ENCODE measurements at places on chromosomes 6 and 20.

- DNase-seq, result no peak
Measured at GRCh38 chr20:21286775-21287174, 16.4 kb upstream of the XRN2 start.

DNA sequence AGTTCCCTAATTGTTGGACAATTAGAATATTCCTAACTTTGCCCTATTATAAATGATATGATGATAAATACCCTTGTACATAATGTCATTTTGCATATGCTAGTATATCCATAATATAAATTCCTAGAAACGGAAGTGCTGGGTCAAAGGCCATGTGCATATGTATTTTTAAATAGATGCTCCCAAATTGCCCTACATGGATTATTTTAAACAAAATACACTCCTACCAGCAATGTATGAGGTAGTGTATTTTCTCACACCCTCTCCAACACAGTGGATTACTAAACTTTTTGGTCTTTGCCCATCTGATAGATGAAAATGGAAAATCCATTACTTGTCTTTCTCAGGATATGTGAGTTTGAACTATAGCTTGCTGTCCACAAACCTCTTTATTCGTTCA lies 385.1 kb upstream of the JARID2 start:
- DNase-seq, result no peak

DNA sequence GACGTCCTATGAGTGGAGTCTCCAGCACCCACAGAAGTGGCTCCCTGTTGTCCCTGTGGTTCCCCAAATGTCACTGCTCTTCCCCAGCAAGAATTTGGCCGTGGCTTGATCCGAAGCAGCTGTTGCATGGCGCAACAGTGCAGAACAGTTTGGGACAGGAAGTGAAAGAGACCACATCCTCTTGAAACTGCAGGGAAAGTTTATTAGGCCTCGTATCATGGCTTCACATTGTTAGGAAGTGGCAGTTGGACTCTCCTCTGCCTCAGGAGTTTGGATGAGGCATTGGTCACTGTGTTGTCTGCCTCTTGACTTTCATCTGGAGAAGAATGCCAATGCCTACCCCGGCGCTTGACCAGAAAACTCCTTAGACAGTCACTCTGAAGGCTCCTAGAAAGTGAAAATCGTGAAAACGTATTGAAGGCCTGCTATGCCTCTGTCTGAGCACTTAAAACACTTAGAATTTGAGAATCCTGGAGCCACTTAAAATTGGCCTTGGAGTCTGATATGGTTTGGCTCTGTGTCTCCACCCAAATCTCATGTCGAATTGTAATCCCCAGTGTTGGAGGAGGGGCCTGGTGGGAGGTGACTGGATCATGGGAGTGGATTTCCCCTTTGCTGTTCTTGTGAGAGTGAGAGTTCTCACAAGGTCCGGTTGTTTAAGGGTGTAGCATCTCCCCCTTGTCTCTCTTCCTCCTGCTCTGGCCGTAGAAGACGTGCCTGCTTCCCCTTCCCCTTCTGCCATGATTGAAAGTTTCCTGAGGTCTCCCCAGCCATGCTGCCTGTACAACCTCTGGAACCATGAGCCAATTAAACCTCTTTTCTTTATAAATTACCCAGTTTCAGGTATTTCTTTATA lies 334.9 kb upstream of the JARID2 start:
- DNase-seq, result no peak

GRCh38 chr6:90131125-90131524 lies 165.5 kb downstream of the BACH2 start:
- no peak for DNase-seq

- no peak for DNase-seq
Measured at GRCh38 chr6:154276810-154277628, 79.6 kb downstream of the IPCEF1 start.

- no peak for DNase-seq
Measured at GRCh38 chr6:80217794-80218193, 111.3 kb downstream of the BCKDHB start.

DNA sequence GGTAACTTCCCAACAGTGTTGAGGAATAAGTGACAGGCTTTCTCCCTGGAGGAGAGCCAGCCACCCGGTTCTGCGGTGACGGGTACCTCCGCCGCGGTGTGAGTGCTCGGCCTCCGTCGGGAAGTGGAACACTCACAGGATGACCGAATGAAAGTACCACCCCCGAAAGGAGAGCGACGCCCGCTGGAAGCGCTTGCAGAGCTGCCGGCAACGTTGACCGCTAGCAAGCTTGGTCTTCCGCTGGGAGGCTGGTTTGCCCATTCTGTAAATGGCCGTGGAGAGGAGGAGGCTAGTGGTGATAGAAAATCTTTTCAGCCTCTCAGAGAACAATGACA lies 614 bp upstream of the TMEM242 start:
- peak; percentile 7 for DNase-seq

GRCh38 chr6:13217206-13217905 lies 111.0 kb downstream of the TBC1D7 start:
- no peak for DNase-seq

- DNase-seq, result peak; percentile 45
Measured at GRCh38 chr20:815914-816606, 17.5 kb upstream of the FAM110A start.

DNA sequence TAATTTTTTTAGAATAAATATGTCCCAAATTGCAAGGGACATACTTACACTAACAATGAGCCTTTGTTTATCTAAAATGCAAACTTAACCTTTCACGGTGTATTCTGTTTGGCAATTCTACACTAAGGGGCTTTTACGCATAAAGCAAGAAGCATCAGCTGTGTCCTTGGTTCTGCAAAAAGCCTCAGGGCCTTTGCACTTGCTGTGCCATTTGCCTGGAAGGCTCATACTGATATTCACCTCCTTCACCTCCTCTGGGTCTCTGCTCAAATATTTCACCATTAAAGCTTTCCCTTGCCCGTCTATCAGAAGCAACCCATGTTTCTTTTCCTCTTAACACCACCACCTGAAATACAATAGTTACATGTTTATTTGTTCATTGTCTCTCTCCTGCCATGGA lies 8.9 kb upstream of the BMP7 start:
- DNase-seq, result no peak

GRCh38 chr6:10633216-10633615 lies 61.2 kb downstream of the C6orf52 start:
- no peak for DNase-seq

GRCh38 chr6:26158581-26159356 lies 71.5 kb downstream of the HFE start:
- DNase-seq, result no peak

GRCh38 chr6:50264995-50265571 lies 215.4 kb upstream of the DEFB112 start:
- no peak for DNase-seq

DNA sequence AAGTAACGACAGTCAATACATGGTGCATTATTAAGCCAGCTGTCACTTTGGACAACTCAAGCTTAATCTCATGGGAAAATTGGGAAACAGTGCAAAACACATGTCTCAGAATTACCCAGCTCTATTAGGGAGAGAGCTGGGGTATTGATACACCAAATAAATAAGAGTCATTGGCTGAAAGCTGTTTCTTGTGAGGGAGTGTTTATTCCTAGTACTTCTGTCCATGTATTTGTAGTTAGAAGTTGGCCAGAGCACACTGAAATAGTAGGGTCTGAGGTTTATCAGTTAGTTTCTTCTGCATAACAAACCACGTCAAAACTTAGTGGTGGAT lies 192.0 kb upstream of the RALGAPA2 start:
- DNase-seq, result no peak

GRCh38 chr6:105369145-105369544 lies 33.7 kb downstream of the PREP start:
- no peak for DNase-seq

DNA sequence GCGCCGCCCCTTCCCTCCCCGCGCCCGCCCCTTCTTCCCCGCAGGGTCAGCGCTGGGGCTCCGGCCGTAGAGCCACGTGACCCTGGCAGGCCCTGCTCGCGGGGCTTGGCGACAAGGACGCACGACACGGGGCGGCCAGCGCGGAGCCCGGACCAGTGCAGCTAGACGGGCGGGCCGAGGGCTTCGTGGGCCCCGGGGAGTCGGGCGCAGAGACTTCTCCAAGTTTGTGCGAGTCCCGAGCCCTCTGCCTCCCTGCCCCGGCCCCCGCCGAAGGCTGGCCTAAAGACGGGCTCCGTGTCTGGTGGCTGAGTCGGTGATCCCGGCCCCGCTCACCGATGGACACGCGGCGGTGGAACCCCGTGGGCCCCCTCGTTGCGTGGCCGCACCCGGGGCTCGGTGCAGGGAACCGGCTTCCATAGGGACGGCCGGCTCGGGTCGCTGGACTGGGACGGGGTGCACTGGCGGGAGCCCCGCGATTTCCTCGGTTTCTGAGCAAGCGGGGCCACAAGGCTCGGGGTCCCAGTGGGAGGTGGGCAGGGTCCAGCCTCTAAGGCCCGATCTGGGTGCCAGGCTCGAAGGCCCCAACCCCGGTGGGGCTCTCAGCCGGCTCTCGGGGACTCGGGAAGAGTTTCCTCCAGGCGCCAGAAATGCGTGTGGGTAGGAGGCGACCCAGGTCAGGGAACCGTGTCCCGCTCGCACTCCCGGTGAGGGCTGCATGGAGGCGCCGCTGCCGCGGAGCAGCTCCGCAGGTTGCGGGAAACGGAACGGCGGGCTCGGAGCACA lies 452 bp upstream of the GATA5 start:
- DNase-seq, result no peak

DNA sequence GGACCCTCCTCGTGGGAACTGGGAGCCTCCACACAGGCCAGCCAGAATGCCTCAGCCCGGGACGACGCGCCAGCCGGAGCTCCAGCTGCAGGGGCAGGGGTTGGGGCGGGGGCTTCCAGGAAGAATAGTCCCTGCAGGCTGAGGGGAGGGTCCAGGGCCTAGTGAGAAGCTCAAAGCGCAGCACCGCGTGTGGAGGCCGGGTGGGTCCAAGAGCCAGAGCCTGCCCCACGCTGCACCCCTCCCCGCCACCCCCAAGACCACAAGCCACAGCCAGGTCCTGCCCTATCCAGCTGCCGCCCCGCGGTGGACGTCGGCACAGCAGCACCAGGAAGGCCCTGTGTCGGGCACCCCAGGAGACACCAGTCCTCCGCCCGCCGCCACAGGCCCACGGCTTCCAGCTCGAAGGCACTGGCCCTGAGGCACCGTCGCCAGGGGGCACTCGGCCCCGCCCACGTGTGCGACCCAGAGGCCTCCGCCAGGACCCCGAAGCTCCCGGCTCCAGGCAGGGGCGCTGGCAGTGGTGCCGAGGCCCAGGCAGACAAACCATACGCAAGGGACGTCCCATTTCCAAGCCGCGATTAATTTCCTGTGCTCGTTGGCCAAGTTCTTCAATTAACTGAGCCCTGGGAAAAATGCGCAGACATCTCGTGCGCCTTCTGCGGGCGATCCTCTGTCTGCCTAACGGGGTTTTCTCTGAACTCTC lies 19.5 kb downstream of the KCNQ2 start:
- DNase-seq, result no peak

GRCh38 chr20:57742507-57743181 lies 32.8 kb upstream of the PMEPA1 start:
- DNase-seq, result no peak

- no peak for DNase-seq
Measured at GRCh38 chr6:42152024-42152423, 9.6 kb upstream of the C6orf132 start.

DNA sequence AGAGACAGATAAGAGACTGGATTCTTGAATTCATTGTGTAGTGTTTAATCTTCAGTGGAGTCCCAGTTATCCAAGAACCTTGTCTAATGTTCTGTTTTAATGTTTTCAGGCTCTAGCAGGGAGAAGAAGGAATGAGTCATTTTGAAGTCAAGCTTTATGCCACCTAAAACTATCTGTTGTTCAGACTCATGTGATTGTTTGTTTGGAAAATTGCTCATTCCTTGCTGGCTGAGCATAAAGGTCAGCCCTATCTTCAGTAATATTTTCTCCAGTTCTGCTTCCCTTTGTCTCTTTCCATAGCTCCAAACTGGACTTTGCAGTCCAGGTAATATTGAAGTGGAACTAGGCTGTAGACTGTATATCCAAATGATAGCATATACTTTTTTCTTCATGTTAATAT lies 34.2 kb downstream of the CLVS2 start:
- no peak for DNase-seq

DNA sequence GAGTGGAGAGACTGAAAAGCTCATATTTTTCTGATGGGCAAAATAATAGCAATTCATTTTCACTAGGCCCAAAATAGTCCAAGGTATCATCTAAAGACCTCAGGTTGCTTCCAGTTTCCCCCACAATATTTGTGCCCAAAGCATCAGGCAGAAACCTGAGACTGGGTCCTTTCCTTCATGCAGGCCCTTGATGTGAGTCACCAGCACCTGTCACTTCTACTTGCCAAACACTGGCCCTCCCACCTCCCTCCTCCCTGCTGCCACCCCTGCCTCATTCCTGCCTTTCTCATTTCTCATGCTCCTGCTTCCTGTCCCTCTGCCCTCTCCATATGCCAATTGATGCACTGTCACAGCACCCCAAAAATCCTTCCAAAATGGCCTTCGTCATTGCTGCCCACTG lies 230.4 kb upstream of the CST7 start:
- DNase-seq, result no peak

DNA sequence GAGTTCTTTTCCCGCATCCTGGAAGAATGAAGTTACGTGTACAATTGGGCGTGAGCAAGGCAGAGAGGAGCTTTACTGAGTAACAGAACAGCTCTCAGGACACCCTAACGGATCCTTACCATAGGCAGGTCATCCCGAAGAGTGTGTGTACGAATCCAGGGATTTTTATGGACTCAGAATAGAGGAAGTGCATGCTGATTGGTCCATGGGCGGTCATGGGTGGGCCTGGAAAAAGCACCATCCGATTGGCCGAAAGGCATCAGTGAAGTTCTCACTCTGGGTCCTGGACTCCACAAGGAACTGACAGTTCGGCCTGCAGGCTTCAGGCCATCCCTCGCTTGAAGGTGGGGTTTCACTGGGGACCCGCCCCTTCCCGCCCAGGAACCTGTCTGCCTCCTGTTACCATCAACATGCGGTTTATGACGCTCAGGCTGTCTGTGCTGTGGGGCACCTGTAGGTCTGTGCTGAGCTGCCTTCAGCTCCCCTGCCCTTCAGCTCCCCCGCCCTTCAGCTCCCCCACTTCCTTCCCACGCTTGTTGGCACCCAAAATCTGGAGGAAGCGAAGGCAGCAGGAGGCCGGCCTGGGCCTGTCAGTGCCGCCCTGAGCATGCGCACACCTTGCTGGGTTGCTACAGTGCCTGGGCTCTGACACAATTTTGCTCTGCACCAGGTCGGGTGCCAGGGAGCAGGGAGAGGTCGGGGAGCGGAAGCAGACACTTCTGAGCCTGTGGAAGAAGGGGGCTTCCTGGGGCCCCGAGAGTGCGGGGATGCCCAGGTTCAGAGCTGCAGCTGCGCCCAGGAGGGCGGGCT lies 57.9 kb upstream of the MANEA start:
- DNase-seq, result no peak
